ENCODE measurements at places on chromosomes 13 and 19.
A peak's percentile ranks its signal among the peaks of the same experiment; 100 is the strongest.

- DNase-seq, result no peak
Measured at GRCh38 chr19:44698492-44699201, at the start of gene CEACAM16. TSS of gene CEACAM16 (plus strand) at chr19:44699151. CDS start at chr19:44701457, 2,306 bp downstream.

DNA sequence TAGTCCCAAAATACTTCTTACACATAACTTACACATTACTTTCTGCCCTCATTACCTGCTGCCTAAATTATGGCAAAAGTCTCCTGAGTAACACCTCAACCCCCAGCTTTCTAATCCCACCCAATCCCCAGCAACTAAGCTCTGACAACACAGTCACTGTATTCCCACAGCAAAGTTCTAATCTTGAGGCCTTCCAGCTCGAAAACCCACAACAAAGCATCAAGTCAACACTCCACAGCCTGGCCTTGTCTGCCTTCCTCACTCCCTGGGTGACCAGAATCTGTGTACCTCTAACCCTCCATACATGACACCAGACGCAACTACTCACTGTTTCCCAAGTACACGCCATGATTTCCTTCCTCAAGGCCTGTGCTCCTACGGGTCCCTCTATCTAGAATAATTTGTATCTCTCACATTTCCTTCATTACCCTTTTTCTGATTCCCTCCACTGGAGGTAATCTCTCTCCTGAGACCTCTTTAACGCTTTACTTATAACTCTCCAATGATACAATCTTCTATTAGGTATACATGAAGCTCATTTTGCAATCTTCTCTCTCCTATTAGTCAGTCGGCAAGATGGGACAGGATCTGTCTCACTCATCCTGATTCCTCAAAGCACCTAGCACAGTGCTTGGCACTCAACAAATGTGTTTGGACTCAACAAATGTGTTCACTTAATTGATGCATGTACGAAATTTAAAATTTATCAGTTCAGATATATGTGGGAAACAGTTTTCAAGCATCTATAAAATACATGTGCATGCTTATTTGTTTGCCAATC lies 87.6 kb upstream of the DOCK9 start:
- DNase-seq, result no peak

- DNase-seq, result peak; percentile 93
Measured at GRCh38 chr19:48330012-48330681, 4.8 kb downstream of the EMP3 start.

- DNase-seq, result no peak
Measured at GRCh38 chr19:28971049-28971448, 241.9 kb downstream of the UQCRFS1 start.

GRCh38 chr13:112903606-112904195 lies 65.3 kb upstream of the MCF2L start:
- DNase-seq, result no peak

DNA sequence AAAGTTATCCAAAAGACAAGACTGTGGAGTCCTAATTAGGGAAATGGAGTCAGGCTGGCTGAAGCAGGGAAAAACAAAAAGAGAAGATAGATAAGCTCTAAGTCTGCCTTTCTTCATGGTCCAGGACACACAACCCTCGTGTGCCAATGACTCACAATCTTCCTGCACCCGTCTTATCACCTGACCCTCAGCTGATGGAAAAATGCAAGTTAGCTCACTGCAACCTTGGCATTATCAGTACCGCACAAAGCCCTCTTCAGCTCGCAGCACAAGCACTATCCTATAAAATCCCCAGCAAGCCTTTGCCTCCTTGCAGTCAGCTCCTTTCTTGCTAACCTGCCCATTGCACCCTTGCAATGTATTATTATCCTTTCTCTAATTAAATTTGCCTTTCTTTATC lies 4.3 kb downstream of the OR7A5 start:
- no peak for DNase-seq

- DNase-seq, result no peak
Measured at GRCh38 chr13:101645871-101646270, 193.4 kb downstream of the ITGBL1 start.

GRCh38 chr13:58542530-58542929 lies 911.0 kb downstream of the PCDH17 start:
- no peak for DNase-seq

GRCh38 chr13:33686772-33687480 lies 131.0 kb upstream of the RFC3 start:
- DNase-seq, result no peak

DNA sequence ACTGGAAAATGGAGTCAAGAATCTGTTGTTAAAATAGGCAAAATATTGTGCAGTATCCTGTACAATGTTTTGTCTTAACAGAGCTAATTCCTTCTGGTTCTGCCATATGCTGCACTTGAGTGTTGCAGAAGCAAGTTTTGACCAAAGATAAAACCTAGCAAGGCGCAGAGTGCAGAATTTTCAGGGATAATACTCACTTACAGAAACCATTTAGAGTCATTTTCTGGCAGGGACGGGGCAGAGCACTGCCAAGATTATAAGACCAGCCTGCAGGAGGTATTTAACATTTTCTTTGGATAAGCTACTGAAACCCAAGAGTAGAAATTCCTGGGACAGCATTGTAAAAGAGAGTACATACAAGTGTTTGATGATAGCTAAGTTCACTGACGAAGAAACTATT lies 159.5 kb upstream of the EDNRB start:
- DNase-seq, result no peak

DNA sequence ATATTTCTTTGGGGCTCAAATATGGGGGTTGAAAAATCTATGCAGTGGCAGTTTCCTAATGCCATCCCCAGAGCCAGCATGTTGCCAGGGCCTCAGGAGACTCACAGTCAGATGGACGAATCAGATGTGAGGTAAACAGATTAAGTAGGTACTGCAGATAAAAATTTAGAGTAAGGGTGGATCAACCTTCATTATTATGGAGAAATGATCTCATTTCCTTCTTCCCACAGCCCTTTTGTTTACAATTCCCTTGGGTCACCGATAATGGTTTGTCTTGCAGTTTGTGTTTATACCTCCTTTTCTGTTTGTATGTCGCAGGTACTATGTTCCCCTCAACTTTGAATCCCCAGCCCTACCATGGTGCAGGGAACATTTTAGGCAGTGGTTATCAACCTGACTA lies 20.0 kb downstream of the DIAPH3 start:
- no peak for DNase-seq

GRCh38 chr19:40257096-40257517 lies 28.0 kb downstream of the AKT2 start:
- no peak for DNase-seq

- peak; percentile 68 for DNase-seq
Measured at GRCh38 chr19:53365899-53366493, 491 bp downstream of the ZNF525 start.

GRCh38 chr19:35216016-35216832 lies 12.3 kb downstream of the FAM187B start:
- no peak for DNase-seq

- peak; percentile 96 for DNase-seq
Measured at GRCh38 chr19:7681340-7682174, 924 bp downstream of the TRAPPC5 start.

DNA sequence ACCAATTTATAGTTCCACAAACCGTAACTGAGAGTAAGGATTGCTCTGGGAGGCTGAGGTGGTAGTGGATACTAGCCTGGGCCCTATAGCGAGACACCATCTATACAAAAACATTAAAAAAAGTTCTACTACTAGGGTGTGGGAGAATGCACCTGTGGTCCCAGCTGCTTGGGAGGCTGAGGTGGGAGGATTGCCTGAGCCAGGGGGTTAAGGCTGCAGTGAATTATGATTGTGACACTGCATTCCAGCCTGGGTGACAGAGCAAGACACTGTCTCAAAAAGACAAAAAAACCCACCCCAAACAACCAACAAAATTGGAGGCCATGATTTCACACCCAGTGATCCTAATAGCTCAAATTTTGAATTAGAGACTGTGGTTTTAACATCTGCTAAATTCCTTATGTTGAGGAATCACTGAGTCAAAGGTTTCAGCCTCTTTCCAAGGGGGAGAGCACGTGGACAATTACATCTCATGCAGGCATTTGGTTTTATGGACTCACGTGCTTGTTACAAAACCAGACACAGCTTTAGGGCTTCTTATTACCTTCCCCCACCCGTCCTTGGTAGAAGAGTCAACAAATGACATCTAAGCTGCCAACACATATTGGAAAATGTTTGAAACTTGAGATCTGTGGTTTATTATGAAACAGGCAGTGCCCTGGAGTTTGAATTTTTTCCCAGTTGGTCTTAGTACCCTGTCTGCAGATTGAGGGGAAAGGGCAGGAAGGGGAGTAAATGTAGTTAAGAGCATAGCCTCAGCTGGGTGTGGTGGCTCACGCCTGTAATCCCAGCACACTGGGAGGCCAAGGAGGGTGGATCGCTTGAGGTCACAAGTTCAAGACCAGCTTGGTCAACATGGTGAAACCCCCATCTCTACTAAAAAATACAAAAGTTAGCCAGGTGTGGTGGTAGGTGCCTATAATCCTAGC lies 18.5 kb downstream of the CYP2A6 start:
- DNase-seq, result no peak

GRCh38 chr13:44142941-44143665 lies 230.5 kb upstream of the SERP2 start:
- DNase-seq, result no peak

DNA sequence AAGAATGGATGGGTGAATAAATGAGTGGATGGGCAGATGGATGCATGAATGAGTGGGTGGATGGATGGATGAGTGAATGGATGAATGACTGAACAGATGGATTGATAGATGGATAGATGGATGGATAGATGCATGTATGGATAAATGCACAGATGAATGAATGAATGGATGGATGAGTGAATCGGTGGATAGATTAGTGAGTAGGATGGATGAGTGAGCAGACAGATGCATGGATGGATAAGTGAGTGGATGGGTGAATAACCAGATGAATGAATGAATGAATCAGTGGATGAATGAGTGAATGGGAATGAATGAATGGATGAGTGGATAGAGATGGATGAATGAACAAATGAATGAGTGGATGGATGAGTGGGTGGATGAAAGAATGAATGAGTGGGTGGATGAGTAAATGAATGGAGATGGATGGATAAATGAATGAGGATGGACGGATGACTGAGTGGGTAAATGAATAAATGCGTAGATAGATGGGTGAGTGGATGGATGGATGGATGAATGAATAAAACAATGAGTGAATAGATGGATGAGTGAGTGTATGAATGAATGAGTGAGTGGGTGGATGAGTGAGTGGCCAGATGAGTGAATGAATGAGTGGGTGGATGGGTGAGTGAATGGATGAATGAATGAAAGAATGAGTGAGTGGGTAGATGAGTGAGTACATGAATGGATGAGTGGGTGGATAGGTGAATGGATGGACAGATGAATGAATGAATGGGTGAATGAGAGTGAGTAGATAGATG lies 13.0 kb downstream of the GAS6 start:
- DNase-seq, result no peak

- no peak for DNase-seq
Measured at GRCh38 chr13:47119575-47120235, 222.9 kb upstream of the HTR2A start.

DNA sequence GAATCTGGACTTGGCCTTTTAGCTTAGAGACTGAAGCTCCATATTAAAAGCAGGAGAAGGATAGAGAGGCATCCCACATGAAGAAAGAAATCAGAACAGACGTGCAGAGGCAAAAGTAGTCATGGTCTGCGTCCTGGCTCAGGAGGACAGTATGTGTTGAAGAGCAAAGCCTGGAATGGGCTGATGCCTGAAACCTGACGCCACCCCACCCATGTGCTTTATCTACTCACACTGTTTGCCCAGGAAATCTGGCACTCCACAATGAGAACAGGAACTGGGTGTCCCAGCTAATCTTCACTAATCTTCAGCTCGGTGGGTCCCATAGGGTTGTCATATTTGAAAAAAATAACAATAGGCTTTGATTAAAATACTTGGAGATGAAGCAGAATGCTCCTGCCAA lies 549.0 kb upstream of the GPC6 start:
- DNase-seq, result no peak

DNA sequence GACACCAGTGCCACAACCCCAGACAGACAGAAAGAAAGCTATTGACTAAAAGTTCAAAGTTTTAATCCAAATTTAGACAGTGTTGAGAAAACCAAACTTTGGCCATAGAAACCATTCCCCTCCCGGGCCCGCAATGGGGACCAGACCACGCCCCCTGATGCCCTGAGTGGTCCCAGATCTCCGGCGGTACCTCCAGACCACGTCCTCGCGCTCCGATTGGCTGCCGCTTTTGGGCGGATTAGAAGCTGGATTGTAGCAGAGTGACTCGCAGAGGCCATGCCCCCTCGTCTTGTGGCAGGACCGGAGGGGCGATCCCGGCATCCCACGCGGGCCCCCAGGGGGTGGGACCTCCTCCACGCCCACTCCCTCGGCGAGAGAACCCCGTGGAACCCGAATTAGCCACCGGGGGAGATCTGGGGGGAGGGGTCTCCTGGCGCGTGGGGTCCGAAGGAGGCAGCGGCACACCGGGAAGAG lies 797 bp upstream of the HSD17B14 start:
- peak; percentile 94 for DNase-seq

GRCh38 chr13:47303626-47304025 lies 406.8 kb upstream of the HTR2A start:
- DNase-seq, result no peak

- DNase-seq, result no peak
Measured at GRCh38 chr19:9729162-9729561, 39.4 kb downstream of the ZNF846 start.

- DNase-seq, result no peak
Measured at GRCh38 chr19:2410023-2410422, 17.4 kb downstream of the TIMM13 start.

DNA sequence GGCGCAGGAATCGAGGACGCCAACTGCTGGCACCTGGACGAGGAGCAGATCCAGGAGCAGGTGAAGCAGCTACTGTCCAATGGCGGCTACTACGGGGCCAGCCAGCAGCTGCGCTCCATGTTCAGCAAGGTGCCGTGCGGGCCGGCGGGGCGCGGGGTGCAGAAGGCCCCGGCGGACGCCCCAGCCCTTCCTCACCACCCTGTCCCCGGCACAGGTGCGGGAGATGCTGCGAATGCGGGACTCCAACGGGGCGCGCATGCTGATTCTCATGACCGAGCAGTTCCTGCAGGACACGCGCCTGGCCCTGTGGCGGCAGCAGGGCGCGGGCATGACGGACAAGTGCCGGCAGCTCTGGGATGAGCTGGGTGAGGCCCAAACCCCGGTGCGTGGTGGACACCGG lies 13.6 kb downstream of the ZSWIM4 start:
- DNase-seq, result no peak

GRCh38 chr19:37583340-37583739 lies 11.3 kb downstream of the ZNF571 start:
- no peak for DNase-seq

DNA sequence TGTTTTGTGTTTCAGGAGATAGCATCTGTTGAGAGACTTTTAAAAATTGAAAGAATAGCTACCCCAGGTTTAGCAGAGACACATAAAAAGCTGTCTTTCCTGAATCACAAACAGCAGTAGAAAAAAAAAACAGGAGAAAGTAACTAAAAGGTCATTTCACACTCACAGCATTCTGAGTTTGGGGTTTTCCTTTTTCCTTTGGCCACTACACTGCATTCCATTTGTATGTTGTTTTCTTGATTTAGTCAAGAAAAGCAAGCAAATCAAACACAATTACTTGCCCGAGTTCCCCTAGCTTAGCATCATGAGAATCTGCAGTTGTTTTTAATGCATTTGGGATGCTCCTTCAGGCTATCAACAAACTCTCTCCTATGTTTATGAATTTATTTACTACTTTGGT lies 161.0 kb downstream of the KCTD12 start:
- DNase-seq, result no peak

- DNase-seq, result peak; percentile 19
Measured at GRCh38 chr13:46315491-46316075, 71.5 kb downstream of the RUBCNL start.

- DNase-seq, result no peak
Measured at GRCh38 chr13:92967923-92968322, 258.7 kb upstream of the GPC6 start.
